ENCODE measurements at places on chromosomes 13 and 19.

DNA sequence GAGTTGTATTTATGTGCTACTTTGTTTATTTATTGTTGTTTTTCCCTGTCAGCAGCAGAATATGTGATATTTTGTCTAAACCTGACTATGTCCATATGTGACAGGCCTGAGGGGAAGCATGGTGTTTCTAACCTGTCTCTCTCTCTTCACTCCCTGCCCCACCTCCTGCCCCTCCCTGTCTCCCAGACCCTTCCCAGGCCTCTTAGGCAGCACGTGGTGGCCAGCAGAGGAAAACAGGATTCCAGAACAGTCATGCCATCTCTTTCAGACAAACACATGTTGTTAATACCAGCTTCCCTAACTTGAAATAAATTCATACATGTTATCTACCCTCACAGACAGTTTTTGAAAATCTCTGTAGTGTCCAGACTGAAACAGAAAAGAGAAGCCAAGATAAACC lies 31.0 kb upstream of the ATP11A start:
- no peak for DNase-seq

GRCh38 chr13:35711909-35712308 lies 235.4 kb upstream of the MAB21L1 start:
- no peak for DNase-seq

DNA sequence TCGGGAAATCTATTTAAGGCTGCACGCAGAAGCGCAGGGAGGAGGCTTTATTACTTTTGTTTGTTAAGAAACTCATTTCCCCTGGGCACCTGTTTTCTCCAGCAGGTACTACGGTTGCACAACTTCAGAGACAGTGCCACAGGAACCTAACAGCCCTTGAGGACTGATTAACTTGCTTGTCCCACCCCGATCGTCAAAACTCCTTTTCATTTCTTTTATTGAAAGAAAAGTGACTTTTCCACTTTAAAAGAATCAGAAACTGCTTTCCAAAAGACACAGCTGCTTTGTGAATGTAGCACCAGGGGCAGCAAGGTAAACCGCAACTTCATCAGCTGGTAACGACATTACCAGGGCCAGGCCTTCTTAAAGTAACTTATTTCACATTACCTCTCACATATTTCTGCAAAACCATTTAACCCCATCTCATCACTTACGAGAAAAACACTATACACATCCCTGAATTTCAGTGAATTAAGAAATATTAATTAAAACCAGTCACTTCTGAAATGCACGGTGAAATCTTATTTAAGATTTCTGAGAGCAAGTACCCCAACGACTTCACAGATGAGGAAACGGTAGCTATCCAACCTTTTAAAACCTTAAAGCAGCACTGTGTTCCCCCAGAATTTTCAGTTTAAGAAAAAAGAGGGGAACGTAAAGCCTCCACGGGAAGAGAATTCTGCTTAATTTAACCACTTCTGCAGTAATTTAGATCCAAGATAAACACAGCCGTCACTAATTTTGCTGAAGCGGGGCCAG lies 1.4 kb downstream of the ANKRD10 start:
- DNase-seq: no peak

GRCh38 chr13:77779552-77780272 lies 82.2 kb downstream of the SLAIN1 start:
- no peak for DNase-seq

DNA sequence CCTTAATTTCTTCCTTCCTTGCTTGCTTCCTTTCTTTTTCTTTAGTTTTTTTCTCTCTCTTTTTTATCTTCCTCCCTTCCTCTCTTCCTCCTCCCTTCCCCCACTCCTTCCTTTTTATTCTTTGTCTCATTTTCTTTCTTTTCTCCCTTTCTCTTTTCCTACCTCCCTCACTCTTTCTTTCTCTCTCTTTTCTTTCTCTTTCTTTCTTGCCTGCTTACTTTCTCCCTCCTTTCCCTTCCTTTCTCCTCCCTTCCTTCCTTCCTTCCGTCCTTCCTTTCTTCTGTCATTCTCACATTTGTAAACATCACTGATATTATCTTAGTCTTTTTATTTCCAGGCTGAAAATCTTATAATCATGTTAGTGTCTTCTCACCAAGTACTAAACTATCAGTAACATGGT lies 38.8 kb downstream of the SLITRK5 start:
- DNase-seq: no peak

- no peak for DNase-seq
These were observed 11.2 kb downstream of the IL17D start for GRCh38 chr13:20714563-20715329.

DNA sequence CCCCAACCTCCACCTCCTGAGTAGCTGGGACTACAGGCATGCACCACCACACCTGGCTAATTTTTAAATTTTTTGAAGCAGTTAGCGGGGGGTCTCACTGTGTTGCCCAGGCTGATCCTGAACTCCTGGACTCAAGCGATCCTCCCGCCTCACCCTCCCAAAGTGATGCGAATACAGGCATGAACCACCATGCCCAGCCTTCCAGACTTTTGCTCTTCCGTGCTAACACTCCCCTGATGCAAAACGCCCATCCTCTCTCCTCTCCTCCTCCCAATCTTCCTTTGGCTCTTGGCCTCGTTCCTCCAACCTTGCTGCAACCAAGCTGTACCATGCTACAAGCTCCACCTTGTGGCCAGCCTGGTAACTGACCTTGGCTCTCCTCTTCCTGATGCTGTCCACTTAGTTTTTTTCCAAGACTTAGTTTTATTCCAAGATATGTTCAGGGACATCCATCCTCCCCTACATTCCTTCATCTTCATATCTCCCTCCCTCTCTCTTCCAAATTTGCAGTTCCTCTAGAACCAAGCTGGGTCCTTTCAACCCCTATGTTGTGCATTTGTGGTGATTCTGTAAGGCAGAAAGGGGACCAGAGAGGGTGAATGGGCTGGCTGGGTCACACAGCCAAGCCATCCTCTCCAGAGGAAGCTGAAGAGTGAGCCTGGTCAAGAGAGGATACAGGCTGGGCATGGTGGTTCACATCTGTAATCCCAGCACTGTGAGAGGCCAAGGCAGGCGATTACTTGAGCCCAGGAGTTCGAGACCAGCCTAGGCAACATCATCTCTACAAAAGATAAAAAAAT lies 32.8 kb downstream of the TINCR start:
- DNase-seq: no peak

DNA sequence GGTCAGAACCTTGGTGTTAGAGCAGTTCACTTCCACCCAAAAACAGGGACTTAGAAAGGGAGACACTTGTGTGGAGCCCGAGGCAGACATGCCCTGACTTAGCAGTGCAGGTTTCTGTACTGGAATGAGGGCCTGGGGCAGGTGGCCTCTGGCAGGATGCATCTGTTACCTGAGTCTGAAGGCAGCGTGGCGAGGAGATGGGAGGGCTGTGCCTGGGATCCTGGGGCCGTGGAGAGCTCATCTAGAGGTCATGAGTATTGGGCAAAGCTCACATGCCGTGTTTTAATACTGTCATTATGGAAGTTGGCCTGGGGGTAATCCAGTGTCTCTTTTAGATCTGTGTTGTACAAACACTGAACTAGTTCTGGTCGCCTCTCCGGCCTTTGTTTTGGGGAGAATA lies 21.4 kb downstream of the KDM4B start:
- no peak for DNase-seq

DNA sequence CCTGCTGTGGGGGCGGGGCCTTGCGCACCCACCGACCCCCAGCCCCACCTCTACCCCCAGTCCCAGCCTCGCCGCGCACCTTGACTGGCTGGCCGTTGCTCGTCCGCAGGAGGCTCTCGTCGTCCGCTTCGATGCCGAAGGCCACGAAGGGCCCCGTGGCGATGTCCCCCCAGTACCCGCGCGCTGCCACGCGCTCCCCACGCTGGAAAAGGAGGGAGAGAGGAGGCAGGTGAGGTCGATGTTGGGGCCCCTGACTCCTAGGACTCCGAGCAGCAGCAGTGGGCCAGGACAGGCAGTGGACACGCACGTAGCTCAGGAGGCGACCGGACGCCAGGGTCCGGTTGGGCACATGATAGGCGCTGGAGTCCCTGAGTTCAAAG lies 3.4 kb upstream of the TNNI3 start:
- no peak for DNase-seq

- peak; percentile 39 for DNase-seq
These were observed 59.9 kb downstream of the LIG4 start for GRCh38 chr13:108155185-108156106.

- DNase-seq: no peak
These were observed 64.0 kb downstream of the DNAJC3 start for GRCh38 chr13:95740979-95741320.

DNA sequence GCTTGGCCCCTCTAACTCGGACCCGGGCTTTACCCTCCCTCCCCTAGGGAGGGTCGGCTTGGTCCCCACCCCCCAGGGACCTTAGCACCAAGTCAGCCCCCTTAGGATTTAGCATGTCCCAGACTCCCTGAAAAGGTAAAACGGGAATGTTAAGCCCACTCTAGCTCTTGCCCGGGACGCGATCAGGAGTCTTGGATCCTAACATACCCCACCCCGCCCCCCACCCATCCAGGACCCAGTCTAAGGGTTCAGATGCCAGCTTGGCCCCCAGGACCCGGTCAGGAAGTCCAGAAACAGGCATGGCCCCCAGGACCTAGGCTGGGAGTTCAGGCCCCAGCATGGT lies 437 bp downstream of the EPOR start:
- no peak for DNase-seq

DNA sequence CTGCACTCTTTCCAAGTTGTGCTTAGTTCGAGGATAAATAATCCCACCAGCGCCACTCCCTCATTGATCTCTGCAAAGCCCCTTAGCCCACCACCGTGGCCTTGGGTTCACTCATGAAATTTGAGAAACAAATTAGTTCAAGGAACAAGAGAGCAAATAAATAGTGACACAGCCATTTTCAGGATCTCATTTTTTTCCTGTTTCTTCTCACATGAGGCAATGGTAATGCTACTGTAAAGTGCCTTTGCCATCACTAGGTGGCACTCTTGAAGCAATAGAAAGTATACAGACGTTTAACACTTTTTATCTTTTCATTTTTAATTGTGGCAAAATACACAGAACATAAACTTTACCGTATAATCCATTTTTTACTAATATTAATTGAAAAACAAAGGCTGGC lies 76.8 kb upstream of the ZNF835 start:
- DNase-seq: no peak

DNA sequence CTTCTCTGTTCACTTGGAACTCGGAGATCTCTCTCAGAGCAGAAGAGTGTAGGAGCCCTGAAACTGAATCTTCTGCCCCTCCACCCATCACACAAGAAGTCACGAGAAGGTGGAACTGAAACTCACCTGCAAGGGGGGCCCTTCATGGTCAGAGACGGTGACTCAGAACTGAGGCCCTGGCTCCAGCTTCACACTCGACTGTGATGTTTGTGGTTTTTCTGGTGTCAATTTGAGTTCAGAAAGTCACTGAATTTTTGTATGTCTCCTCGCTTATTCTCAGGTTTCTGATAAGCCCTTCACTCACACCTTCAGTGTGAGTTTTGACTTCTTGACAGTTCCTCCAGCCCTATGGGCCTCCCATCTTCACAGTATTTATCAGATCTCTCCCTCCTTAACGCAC lies 23.1 kb downstream of the SIGLEC5 start:
- no peak for DNase-seq

DNA sequence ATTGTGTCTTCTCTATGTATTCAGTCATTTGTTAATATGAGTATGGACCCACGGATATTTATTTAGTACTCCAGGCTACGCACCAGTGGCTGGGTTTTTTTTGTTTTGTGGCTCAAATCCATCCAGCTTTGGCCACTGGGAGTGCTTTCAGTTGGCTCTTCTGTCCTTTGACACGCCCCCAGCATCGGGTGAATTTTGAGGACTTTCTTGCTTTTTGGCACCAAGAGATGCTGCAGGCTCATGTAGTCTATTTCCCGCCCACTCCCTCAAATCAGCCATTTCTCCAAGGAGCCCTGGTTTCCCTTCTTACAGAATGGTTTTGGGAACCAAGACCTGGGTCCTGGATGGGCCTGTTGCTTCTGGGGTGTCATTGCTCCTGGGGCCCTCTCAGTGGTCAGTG lies 55.8 kb downstream of the SMARCA4 start:
- no peak for DNase-seq

DNA sequence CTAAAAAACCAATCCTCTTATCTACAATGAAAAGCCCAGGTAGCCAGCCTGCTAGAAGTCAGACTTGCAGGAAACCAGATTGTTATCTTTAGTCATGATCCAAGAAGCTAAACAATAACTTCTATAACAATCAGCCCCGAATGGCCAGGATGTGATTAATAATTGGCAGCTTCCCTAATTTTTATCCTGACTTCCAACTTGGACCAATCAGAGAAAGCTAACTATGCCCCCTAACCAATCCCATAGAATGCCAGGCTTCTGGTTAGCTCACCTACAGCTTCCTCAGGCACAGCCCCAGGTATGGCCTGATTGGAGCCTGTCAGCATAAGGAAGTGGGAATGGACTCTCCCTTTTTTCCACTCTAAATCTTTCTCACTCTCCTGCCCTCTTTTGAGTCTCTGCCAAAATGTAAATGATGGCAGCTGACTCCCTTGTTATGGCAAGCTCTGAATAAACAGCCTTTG lies 394.9 kb downstream of the DLEU7 start:
- no peak for DNase-seq

GRCh38 chr13:74129500-74130191 lies 4.6 kb downstream of the KLF12 start:
- no peak for DNase-seq

DNA sequence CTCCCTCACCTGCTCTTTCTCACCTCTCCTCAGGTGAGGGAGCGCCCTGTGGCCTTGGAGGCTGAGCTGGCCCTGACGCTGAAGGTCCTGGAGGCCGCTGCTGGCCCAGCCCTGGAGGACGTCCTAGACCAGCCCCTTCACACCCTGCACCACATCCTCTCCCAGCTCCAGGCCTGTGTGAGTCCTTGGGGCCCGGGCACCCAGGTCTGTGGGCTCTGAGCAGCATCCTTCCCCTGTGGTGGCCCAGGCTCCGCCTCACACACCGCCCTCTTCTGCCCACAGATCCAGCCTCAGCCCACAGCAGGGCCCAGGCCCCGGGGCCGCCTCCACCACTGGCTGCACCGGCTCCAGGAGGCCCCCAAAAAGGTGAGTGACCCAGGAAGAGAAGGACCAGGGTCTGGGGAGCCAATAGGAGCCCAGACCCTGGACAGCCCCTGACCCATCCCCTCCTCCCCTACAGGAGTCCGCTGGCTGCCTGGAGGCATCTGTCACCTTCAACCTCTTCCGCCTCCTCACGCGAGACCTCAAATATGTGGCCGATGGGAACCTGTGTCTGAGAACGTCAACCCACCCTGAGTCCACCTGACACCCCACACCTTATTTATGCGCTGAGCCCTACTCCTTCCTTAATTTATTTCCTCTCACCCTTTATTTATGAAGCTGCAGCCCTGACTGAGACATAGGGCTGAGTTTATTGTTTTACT lies 1.9 kb downstream of the IFNL1 start:
- DNase-seq: no peak

GRCh38 chr13:100917011-100917410 lies 242.4 kb upstream of the TMTC4 start:
- DNase-seq: no peak

- DNase-seq: no peak
These were observed 127.5 kb upstream of the OBI1 start for GRCh38 chr13:78786459-78786858.
